Effector CD4-positive, alpha-beta T cell (primary cell): ENCODE measurements at places on chromosomes 3 and 15.

DNA sequence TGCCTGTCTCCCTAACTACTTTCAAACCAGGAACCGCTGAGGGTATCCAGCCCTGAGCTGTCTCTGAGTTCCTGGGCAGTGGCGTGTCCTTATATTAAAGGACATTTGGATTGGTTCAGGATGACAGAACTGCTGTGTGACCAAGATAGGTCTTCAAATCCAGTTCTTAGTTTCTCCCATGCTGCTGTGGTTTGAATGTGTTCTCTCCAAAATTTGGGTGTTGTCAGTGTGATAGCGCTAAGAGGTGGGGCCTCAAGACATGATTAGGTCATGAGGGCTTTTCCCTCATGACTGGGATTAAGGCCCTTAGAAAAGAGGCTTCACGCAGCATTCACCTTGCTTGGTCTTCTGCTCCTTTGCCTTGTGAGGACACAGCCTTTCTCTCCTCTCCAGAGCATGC, 376.5 kb upstream of the TPM1 start:
- DNase-seq: no peak

DNA sequence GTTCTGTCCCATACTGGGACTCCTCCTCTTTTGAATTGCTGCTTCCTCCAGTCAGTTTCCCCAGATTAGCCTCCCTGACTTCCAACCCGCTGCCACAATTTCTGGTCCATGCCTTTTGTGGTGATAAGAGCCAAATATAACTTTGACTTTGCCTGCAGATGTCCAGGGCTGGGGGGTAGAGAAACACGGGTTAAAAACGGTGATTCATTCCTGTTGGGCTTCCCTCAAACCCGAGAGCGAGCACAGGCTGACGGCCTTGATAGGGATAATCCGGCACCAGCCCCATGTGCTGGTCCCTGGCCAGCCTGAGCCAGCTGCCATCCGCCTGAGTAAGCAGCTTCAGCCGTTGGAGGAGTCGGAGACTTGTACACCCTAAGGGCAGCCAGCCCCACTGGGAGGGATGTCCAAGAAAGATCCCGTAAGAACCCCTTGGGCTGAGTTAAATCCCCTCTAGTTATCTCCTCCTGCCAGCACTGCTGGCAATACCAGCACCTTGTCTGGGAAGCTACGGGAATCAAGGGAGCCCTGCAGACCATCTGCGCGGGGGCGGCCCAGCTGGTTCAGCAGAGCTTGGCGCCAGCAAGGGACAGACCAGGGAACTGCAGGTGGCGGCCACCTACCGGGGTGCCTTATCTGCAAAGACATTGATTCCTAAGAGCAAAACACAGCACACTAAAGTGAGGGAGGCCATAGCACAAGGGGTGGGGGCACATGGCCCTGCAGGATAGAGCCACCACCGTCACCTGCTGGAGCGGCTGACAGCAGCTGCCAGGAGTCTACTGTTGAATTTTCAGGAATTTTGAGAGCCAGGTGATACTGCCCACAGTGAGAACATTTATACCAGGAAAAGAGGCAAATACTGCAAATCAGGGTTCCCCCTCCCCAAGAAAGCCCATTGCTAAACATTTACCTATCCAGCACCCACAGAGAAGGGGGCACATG, 18.1 kb downstream of the CSPG4 start:
- DNase-seq: no peak

GRCh38 chr3:169515132-169515531, 148.4 kb downstream of the MECOM start:
- no peak for DNase-seq

DNA sequence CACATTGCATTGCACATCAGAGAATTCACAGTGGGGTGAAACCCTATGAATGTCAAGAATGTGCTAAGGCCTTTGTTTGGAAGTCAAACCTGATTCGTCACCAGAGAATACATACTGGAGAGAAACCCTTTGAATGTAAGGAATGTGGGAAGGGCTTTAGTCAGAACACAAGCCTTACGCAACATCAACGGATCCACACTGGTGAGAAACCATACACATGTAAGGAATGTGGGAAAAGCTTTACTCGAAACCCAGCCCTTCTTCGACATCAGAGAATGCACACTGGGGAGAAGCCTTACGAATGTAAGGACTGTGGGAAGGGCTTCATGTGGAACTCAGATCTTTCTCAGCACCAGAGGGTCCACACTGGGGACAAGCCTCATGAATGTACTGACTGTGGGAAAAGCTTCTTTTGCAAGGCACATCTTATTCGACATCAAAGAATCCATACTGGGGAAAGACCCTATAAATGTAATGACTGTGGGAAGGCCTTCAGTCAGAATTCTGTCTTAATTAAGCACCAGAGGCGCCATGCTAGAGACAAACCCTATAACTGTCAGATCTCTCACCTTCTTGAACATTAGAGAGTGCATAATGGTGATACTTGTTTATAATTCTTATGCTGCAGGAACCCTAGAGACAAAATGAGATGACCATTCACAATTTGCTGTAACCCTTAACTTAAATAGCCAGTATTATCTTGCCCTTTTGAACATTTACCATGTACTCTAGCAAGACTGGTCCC, 9.0 kb downstream of the ZNF662 start:
- no peak for DNase-seq

DNA sequence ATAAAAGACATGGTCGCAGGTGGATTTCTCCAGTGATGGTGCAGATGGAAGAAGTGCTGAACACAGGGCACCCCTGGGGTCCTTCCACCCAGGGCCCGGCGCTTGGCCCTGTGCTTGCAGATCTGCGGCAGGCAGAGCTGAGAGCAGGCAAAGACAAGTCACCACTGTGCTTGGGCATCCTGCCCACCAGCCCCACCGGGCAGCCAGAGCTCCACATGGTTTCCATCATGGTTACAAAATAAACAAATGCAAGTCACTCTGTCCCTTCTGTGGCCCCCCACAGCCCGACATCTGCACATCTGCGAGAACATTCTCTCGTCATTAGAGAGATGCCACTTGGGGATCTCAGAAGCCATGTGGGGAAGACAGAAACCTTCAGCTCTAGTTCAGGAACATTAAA, 37.6 kb upstream of the SFMBT1 start:
- DNase-seq: no peak

DNA sequence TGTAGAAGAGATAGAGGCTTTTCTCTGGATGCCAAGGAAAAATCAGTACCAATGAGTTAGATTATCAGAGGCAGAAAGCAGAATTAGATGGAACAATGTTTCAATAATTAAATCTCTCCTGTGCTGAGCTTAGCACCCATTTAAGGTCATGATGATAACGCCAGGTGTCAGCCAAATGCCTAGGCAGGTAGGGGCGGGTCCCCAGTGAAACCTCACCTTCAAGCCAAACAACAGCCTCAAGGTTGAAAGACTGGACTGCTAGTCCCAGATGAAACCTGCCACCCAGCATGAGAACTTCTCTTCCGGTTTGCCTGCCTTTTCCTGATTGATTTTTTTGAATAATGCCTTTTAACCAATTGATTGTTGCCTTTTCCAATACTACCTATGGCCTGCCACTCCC, 363.0 kb downstream of the PLOD2 start:
- DNase-seq: no peak

GRCh38 chr3:50254577-50255250, 14.2 kb upstream of the SEMA3B start:
- DNase-seq: no peak

DNA sequence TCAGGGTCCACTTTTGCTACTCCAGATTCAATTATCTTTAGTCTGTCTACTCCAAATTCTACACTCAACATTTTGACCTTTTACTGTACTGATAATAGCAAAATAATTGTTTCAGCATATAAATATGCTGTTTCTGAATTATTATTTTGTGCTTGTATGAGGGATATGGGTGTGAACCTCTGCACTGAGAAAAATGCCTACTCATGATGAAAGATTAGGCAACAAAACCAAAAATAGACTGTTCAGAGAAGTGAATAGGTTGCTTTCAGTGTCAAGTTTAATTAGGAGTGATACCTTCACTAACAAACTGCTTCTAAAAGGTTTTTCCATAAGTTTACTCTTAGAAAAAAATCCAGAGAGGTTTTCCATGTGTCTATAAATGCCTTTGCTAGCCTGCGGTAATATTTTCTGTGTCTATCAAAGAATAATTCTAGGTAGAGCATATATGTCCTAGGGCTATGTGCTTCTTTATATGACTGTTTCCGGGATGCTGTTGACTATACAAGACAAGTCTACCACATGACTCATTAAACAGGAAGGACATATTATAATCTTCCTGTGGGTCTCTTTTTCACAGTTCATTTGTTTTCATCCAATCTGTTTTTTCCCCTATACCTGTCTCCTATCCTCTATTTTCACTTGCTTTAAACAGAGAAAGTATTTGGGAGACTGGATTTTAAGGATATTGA, 218.5 kb upstream of the TTC14 start:
- no peak for DNase-seq

DNA sequence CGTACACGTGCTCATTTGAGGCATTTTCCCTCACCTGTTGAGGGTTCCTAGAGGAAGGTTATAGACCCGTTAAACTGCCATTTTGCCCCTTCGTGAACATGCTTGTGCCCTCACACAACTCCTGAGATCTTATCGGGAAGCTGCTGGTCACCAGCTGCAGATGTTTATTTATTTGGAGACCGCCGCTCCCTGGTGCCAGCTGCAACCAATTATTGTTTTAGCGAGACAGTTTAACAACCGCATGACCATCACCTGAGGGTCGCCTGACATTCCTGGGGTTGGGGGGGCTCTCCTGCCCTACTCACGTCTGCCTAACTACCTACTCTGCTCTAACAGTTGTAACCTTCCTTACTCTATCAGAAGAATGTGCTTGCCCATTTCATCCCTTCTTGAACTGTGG, 292.5 kb downstream of the MCTP2 start:
- no peak for DNase-seq

DNA sequence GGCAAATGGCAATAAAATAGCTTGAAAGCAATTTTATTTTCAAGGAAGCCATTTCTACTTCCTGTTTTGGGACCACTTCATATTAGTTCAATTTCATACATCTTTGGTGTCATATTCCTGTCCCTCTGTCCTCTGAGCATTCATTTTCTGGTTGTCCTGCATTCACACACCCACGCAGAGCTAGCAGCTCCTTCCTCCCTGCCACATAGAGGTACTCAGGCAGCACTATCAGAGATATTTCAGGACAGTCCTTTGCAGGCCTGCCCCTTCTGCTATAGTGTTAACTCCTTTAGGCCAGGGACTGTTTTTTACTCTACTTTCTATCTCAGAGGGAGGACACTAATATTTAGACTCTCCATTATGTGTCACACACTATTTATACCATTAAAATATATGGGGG, 132.0 kb downstream of the ECT2 start:
- DNase-seq: no peak

DNA sequence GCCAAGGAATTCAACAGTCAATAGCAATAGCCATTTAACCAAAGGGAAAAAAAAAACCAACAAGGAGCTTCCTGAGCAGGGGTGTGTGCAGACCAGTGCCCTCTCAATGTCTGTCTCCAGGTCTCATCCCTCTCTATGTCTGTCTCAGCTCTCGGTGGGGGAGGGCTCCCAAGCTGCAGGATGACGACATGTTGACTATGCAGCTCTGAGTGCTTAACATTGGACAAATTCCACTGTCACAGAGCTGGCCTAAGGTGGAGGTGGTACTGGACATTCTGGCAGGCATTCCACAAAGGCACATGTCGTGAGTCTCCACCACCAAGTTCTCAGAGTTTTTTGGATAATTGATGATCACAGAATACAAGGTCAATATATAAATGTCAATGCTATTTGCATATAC, 2.0 kb upstream of the CAPN7 start:
- DNase-seq: no peak

DNA sequence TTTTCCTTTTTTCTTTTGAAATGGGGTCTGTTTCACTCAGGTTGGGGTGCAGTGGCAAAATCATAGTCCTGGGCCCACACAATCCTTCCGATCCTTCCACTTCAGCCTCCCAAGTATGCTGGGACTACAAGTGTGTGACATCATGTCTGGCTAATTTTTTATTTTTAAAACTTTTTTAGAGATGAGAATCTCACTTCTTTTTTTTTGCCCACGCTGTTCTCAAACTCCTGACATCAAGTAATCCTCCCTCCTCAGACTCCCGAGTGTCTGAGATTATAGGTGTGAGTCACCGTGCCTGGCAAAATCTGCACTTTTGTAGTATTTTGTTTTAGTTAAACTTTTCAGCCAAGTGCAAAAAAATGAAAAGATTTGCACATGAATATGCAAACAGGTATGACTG, 171.0 kb downstream of the FNDC3B start:
- no peak for DNase-seq

DNA sequence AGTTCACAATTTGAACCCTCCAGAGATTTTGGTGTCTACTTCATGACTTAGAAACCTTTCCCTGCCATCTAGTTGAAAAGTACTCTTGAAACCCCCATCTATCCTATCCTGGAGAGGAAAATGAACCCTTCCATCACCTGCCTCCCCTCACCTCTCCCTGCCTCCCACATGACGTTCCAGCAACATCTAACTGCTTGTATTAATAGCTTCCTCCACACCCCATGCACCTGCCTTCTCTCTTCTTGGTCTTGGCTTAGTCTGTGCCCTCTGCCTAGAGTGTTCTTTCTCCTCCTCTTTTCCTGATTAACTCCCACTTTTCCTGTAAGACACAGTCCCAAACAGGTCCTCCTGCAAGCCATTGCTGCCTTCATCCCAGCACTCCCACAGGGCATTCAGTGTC, 107.8 kb downstream of the LIPC start:
- DNase-seq: no peak

DNA sequence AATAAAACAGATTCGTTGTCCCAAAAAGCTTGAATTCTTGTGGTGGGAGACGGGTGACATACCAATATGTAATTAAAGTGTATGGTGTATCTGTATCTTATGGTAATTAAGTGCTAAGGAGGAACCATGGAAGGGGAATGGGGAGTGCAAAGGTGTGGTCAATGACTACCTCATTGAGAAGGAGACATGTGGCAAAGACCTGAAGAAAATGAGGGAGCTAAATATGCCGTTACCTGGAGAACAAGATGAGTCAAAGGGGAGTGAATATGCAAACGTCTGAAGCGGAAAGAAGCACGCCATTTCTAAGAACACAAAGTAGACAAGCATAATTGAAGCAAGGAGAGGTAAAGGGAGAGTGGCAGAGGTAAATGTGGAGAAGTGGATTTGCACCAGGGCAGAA, 115.7 kb downstream of the SI start:
- no peak for DNase-seq

DNA sequence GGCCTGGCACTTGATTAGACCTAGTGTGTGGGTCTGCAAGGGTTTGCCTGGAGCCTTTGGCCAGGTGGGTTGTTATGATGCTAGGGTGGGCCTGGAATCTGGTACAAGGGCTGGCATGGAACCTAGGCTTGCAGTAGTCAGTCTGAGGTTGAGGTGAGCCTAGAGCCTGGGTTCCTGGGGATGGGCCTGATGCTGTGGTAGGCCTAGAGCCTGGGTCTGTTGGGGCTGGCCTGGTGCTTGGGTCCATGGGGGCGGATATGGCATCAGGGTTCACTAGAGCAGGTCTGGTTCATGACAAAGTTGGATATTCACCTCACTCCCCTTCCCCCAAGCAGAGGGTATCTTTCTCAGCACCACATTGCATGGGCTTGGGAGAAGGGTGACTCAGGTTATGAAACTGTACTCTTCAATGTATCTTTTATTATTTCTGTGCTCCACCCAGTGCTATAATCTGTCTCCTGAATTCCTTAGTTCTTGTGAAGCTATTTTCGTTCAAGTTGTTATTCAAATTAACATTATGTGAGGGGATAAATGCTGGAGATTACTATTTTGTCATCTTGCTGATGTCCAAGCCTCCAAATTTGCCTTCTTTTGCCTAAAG, 274.4 kb downstream of the NFKBIZ start:
- no peak for DNase-seq
